Lower leg skin (tissue), 4 donors: ENCODE measurements at places on chromosomes 1 and 21. TPM values are rescaled to one million over a fixed set of nuclear protein-coding genes. Genes with fewer than 3 reads are reported as not detected.
A peak's percentile ranks its signal among the peaks of the same experiment; 100 is the strongest.

The ABCG1 gene
- total RNA-seq, result 49.4 TPM

The SNAP47 gene
- total RNA-seq, result 25.2 TPM

GRCh38 chr1:220880726-220881506 lies 1.7 kb downstream of the HLX start:
- DNase-seq, result no peak

GRCh38 chr1:35451125-35451528 lies 106.1 kb downstream of the KIAA0319L start:
- DNase-seq, result peak; percentile 94

GRCh38 chr1:224433041-224433691 lies 1.4 kb downstream of the WDR26 start:
- peak; percentile 61 for DNase-seq

GRCh38 chr1:180567654-180568053 lies 8.9 kb downstream of the OVAAL start:
- DNase-seq, result no peak

- no peak for DNase-seq
Observed at GRCh38 chr1:89201106-89201794, 2.5 kb upstream of the GBP4 start.
